ENCODE measurements at places on chromosomes 2 and 18. TPM values are rescaled to one million over a fixed set of nuclear protein-coding genes. Genes with fewer than 3 reads are reported as not detected.

The HOXD1 gene
- polyA plus RNA-seq, result 2.6 TPM

The LOXL3 gene
- polyA plus RNA-seq, result 8.7 TPM

The INPP1 gene
- polyA plus RNA-seq, result 14.4 TPM

The FRZB gene
- 24.1 TPM for polyA plus RNA-seq

The CCDC74A gene
- 1.8 TPM for polyA plus RNA-seq

The SERPINB11 gene
- polyA plus RNA-seq, result not detected

The SCN7A gene
- polyA plus RNA-seq, result 33.2 TPM

The PTRHD1 gene
- 43.7 TPM for polyA plus RNA-seq

The DSC3 gene
- 0.34 TPM for polyA plus RNA-seq

The TGFA gene
- polyA plus RNA-seq, result 0.85 TPM

The IL18RAP gene
- 0.34 TPM for polyA plus RNA-seq

The DUSP19 gene
- polyA plus RNA-seq, result 2.2 TPM

The KCNG2 gene
- polyA plus RNA-seq, result 0.46 TPM

The KHK gene
- 1.9 TPM for polyA plus RNA-seq

The ORC4 gene
- polyA plus RNA-seq, result 38.0 TPM

The EPHA4 gene
- 8.7 TPM for polyA plus RNA-seq

The DCDC2C gene
- 0.46 TPM for polyA plus RNA-seq

The DAW1 gene
- polyA plus RNA-seq, result 0.08 TPM

The MC4R gene
- 0.16 TPM for polyA plus RNA-seq

The GPAT2 gene
- polyA plus RNA-seq, result 5.6 TPM

The MREG gene
- polyA plus RNA-seq, result 2.5 TPM

The DDX18 gene
- 50.5 TPM for polyA plus RNA-seq

The FIGN gene
- 2.0 TPM for polyA plus RNA-seq

The CDH20 gene
- polyA plus RNA-seq, result 1.4 TPM

The FBXO15 gene
- 1.9 TPM for polyA plus RNA-seq

The GREB1L gene
- 10.6 TPM for polyA plus RNA-seq

The RNU2-63P gene
- not detected for polyA plus RNA-seq

The G6PC2 gene
- not detected for polyA plus RNA-seq

The LIMS3 gene
- polyA plus RNA-seq, result 6.0 TPM

The BBS5 gene
- 6.7 TPM for polyA plus RNA-seq

The RMDN2 gene
- polyA plus RNA-seq, result 2.2 TPM

The DTYMK gene
- polyA plus RNA-seq, result 24.8 TPM

The SCLY gene
- 8.0 TPM for polyA plus RNA-seq

The ONECUT2 gene
- 0.04 TPM for polyA plus RNA-seq

The CFAP210 gene
- polyA plus RNA-seq, result 0.33 TPM

The EVA1A gene
- 5.0 TPM for polyA plus RNA-seq

The HOXD8 gene
- 40.0 TPM for polyA plus RNA-seq

The APOB gene
- polyA plus RNA-seq, result 0.03 TPM

The HOXD12 gene
- polyA plus RNA-seq, result not detected

The LRRTM1 gene
- polyA plus RNA-seq, result 0.34 TPM

The DPYSL5 gene
- 19.1 TPM for polyA plus RNA-seq

The LDAH gene
- polyA plus RNA-seq, result 10.1 TPM

The CFLAR gene
- polyA plus RNA-seq, result 39.6 TPM

The KRTCAP3 gene
- polyA plus RNA-seq, result 1.8 TPM

The C2orf81 gene
- polyA plus RNA-seq, result 2.2 TPM

The PSTPIP2 gene
- 2.4 TPM for polyA plus RNA-seq

The RBMS1 gene
- 58.6 TPM for polyA plus RNA-seq

The UGT1A8 gene
- not detected for polyA plus RNA-seq

The LTBP1 gene
- 51.1 TPM for polyA plus RNA-seq

The CEP68 gene
- 26.0 TPM for polyA plus RNA-seq

The REG1B gene
- not detected for polyA plus RNA-seq

The CABYR gene
- 3.3 TPM for polyA plus RNA-seq

The ARHGAP15 gene
- polyA plus RNA-seq, result 8.1 TPM
